ENCODE measurements at places on chromosomes 12 and 14.

- no peak for DNase-seq
These were observed 39.1 kb downstream of the FGD6 start for GRCh38 chr12:95178136-95178535.

GRCh38 chr12:74227846-74228545, 309.6 kb upstream of the ATXN7L3B start:
- no peak for DNase-seq

- DNase-seq: no peak
These were observed 2.6 kb upstream of the SLC11A2 start for GRCh38 chr12:51028813-51029150.

- DNase-seq: peak; percentile 45
These were observed 12.8 kb downstream of the STX2 start for GRCh38 chr12:130826151-130826801.

DNA sequence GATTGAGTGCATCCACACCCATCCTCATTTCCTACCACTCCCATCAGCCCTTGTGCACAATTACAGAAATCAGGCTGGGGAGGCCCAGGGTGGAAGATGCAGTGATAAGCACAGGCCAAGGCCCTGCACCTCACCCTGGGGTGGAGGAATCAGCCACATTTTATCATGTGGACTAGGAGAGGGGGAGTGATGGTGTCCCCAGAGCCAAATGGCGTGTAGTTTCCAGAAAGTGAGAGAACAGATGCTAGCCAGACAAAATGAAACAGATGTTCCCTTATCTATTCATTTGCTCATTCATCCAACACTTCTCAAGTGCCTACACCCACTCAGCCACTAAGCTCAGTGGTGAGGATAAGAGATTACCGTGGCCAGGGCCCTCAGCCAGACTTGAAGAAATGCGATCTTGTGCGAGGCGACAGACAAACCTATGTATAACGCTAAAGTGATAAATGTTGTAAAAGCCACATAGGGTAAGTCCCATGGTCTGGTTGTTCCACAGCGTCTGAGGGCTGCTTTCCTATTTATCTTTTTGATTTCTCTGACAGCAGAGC, 93.6 kb downstream of the STAB2 start:
- no peak for DNase-seq

GRCh38 chr12:11576104-11576503, 73.4 kb upstream of the ETV6 start:
- DNase-seq: no peak

DNA sequence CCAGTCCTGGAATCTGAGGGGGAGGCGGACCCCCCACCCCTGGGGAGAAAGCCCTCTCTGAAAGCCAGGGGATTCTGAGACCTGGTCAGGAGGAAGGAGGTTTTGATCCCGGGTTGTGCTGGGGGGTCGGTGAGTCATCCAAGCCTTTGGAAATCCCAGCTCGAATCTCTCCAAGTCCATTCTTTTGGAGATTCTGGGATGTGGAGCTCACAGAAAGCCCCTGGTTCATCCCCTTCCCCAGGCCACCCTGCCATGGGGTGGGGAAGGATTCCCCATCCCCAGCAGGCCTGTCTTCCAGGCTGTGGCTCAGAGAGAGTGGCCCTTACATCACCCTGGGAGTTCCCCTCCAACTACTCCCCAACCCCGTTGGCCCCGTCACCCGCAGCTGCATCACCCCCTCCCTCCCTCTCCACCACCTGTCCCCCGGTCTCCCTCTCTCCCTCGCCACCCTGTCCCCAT, 14.3 kb downstream of the EXOC3L4 start:
- no peak for DNase-seq

DNA sequence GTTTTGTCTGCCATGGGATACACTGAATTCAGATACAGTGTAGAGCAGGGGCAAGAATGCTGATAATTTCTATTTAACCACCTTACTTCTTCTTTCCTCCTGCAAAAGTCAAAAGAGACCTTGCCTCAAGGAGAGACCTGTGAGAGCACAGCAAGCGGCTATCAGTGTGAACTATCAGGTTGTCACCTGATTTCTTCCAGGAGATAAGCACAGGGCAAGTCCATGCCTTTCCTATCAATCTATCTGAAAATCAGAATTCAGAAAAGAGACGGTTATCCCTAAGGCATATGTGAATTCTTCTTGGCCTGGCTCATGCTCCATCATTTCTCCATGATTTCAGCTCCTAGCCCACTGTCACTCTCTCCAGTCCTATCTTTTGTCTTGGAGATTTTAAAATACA, 128.9 kb upstream of the CCND2 start:
- DNase-seq: no peak

DNA sequence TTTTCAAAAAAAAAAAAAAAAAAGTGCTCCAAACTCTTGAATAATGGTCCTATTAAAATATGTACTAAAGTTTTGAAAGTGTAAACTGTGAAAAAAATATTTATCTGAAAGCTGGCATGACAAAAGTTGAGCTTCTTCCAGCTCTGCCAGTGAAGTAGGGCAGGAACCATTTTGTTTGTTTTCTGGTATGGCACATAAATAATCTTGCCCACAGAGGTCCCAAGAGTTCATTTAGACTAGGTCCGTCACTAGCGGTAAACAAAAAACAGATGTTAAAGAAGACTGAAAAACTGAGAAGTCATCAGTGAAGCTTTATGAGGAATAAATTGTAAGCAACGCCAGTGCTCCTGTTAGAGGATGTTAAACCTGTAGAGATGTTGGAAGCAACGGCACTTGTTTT, 7.0 kb downstream of the ERP27 start:
- DNase-seq: no peak

GRCh38 chr12:121839106-121839992, 19.3 kb downstream of the HPD start:
- DNase-seq: peak; percentile 100

DNA sequence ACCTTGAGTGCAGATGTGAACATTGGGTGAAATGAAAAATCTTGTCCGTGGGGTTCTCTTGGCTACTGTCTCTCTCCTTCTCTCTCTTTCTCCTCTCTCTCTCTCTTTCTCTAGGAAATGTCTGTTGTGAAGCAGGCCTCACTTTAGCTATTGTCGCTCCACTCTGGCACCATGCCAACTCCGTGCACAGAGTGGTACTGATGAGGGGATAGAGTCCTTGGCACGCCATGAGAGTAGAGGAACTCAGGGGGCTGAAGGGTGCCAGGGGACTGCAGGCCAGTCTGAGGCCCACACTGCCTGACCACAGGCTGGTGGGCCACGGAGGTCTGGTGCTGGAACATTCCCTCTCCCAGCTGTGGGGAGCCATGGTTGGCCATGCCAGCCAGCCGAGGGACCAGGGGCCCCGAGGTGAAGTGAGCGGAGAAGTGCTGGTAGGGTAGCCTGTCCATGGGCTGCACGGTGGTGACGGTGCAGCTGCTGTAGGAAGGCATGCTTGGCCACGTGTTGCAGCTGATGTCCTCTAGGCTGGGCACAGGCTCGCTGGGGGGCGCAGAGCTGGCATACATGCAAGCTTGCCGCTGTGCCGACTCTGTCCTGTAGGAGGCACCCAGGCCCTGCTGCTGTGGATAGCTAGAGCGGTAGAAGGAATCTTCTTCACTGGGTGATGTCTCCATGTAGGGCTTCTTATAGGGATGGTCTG, 50.4 kb downstream of the TBX5 start:
- DNase-seq: no peak

DNA sequence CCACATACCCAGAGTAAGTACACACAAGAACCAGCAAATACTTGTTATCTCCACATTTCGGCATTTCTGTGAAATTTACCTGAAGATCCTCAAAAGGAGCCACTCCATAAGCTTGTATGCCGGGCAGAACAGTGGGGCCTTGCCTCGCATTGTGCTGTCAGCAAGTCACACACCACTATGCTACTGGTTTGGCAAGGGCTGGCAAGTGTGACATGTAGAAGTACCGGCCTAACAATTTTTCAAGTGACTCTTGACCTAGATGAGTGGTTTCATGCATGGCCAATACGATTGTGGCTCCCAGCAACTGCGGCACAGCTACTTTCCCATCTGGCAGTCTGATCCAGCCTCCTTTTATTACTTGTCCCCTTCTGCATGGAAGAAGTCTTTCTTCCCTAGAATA, 69.8 kb downstream of the GAS2L3 start:
- DNase-seq: no peak

DNA sequence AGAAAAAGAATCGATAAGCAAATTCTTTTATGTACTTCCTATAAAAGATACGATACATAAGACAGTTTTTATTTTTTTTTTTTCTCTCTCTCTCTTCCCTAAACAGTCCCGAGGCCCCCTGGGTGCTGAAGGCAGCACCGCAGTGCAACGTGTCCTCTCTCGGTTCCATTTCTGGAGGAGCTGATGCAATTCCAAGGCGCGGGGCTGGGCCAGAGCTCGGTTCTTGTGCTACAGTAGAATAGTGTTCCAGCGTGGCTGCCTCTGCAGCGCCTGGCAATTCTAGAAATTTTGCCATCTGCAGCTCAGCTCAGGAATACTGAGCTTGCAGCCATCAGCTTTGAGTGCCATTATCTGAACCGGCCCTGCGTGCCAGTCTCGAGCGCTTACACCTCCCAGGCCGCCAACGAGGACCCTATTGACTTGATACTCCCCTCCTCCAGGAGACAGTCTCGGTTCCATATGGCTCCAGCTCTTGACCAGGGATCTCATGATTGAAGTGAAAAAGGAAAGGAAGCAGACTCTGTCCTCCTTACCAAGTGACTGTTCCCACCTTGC, 630 bp downstream of the ALDH1L2 start:
- no peak for DNase-seq

DNA sequence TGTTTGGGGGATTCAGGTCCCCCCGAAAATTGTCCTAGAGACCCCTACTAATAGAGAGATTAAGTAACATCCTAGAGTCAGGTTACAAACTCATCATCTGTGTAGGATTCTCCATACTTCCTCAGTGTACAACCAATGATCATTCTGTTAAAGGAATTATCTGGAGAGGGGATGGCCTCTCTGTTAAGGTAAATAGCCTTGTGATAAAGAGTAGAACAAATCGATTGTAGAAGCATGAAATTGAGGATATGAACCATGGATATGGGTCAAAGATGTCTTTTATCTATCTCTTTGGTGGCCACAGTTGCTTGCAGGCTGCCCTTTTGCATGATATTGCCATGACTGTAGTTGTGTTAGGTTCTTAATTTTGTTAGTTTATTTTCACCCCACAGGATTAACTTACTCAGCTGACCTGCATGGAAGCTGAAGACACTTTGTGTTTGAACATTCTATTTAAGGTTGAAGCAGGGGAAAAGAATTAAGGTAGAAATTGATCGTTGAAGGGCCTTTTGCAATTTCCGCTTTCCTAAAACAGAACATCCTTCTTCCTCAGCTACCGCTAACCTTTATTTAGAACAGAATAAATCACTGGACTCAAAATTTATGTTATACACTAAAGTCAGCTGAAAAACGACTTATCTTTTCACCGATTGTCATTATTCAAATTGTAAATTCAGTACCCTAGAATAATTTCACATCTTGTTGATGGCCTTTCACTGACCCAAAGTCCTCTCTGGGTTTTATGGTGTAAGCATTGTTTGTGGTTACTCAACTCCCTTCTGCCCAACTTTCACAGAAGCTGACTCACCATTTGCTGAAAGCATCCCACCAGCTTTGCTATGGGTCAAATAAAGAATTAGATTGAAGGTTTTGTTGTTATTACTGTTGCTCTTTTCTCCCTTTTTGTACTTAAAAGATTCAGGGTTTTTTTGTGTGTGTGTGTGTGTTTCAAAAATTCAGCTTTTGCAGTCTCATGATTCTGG, 52.3 kb downstream of the IRAK3 start:
- DNase-seq: no peak

GRCh38 chr12:122983789-122984515, 3.5 kb downstream of the ARL6IP4 start:
- no peak for DNase-seq

GRCh38 chr14:44070046-44070445, 437.0 kb downstream of the FSCB start:
- DNase-seq: no peak

DNA sequence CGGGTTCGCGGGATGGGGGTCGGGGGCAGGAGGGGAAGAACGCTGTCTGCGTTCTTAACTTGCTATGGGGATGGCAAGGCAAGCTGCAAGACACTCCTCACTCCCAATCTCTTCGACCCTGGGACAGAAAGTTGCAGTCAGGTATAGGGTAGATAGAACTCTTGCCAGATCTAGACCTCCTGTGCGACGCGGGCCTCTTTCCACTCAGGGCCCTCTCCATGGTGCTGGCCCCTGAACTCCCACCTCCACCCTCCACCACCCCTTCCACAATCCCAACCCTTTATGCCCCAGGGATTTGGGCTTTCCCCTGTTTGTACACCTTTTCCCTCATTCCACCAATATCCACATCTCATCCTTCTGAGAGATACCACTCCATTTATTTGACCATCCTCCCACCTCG, 812 bp downstream of the NABP2 start:
- no peak for DNase-seq
